ENCODE measurements at places on chromosomes 6 and 20.

DNA sequence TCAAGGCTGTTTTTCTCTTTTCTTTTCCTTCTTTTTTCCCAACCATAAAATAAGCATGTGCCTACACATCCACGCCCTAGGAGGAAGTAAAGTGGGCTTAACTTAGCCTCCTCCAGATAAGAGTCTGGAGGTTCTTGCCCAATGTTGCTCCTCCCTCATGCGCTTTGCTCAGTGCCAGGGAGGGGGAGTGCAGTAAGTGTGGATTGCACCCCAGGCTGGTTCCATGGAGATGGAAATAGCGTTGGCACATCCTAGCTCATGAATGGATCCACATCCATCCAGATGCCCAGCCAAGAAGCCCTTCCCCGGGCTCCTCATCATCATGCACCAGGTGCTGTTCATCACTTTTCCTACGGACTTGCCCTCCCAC lies 58.2 kb downstream of the NEDD9 start:
- DNase-seq = no peak

GRCh38 chr6:160378218-160378617 lies 30.0 kb downstream of the SLC22A3 start:
- no peak for DNase-seq

DNA sequence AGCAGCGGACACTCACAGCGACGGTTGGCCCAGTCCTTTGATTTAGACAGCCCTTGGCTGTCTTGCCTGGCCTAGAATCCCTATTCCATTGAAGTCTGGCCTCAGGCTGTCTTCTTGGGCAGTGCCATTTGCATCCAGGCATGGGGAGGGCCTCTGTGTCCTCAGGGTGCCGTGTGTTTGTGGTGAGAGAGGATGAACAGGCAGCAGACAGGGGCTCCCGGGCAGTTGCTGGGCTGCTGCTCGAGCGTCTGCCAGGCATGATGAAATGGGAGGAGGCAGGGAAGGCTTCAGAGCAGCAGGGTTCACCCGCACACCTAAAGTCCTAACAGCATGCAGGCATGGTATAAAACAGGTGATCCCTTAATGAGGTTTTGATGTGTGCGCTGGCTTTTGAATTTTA lies 126.9 kb downstream of the SOBP start:
- DNase-seq = no peak

- DNase-seq = no peak
Measured at GRCh38 chr6:130610303-130610702, 216.9 kb upstream of the SMLR1 start.

- no peak for DNase-seq
Measured at GRCh38 chr6:3230256-3230882, 2.9 kb upstream of the TUBB2B start.

GRCh38 chr6:101401792-101402621 lies 8.5 kb downstream of the GRIK2 start:
- DNase-seq = no peak

- DNase-seq = no peak
Measured at GRCh38 chr6:144559865-144560593, 274.9 kb downstream of the UTRN start.

- DNase-seq = no peak
Measured at GRCh38 chr6:51648236-51648635, 439.2 kb downstream of the PKHD1 start.

DNA sequence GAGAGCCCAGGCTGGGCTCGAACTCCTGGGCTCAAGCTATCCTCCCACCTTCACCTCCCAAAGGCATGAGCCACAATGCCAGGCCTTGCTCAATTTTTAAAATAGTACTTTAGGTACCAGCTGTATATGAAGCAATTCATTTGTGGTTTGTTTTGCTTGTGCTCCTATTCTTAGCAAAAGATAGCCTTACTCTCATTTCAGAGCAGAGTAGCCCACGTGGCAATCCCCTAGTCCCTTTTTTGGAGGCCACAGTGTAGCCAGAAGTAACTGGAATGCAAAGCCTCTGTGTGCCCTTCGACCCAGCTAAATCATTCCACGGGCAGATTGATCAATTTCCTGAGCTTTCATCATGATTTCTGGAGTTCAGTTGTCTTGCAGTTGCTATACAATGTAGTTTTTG lies 372.2 kb downstream of the NRN1 start:
- no peak for DNase-seq

DNA sequence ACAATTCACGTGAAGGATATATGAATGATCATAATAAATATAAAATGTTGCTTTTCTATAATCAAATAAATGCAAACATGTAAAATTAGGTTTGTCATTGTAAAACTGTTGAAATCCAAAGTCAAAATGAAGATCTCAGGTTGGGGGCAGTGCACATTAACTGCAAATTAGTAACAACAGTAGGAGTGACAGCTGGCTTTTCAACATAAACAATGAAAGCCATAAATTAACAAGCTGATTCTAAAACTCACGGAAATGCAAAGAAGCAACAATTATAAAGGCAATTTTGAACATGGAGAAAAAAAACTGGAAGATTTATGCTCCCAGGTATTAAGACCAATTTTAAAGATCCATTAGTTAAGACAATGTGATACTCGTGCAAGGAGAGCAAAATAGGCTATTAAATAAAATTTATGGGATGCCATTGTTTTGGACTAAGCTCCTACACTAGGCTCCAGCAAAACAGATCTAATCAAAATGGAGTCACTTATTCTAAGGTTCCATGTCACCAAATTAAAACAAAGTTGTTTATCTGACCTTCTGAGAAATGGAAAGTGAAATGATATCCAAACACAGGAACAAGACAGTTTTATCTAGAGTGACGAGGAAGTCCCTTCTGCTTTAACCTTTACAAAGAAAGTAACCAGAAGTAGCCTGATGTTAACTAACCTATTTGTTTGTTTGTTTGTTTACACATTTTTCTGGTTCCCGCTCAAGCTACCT lies 770.8 kb downstream of the EPHA7 start:
- no peak for DNase-seq

DNA sequence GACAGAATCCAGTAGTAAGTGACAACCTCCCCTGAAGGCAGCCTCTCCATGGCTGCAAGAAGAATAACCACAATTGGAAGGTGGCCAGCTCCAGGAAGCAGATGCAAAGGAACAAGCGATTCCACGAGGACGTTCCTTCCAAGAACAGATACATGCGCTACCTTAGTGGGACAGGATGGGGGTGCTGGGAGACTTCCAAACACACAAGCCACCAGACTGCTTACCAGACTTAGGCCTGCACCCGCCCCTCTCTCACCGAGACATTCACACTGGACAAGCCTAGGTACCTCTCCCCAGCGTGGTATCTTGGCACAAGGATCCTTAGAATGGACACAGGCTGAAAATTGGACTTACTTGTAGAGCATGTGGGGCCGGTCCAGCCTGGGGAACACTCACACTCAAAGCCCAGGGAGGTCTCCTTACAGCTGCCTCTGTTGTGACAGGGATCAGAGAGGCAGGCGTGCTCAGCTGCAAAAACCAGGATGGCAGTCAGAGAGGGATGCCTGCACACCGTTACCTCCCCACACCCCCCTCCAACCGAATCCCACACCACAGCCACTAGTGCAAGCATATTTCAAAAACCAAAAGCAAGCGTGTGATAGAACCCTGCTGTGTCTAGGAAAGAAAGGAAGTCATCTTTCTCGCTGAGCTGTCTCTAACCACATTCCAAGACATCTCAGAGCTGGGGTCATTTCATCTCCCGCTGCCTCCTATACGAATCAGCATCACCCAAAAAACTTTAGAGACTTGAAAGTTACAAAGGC lies 22.4 kb downstream of the JAG1 start:
- no peak for DNase-seq

DNA sequence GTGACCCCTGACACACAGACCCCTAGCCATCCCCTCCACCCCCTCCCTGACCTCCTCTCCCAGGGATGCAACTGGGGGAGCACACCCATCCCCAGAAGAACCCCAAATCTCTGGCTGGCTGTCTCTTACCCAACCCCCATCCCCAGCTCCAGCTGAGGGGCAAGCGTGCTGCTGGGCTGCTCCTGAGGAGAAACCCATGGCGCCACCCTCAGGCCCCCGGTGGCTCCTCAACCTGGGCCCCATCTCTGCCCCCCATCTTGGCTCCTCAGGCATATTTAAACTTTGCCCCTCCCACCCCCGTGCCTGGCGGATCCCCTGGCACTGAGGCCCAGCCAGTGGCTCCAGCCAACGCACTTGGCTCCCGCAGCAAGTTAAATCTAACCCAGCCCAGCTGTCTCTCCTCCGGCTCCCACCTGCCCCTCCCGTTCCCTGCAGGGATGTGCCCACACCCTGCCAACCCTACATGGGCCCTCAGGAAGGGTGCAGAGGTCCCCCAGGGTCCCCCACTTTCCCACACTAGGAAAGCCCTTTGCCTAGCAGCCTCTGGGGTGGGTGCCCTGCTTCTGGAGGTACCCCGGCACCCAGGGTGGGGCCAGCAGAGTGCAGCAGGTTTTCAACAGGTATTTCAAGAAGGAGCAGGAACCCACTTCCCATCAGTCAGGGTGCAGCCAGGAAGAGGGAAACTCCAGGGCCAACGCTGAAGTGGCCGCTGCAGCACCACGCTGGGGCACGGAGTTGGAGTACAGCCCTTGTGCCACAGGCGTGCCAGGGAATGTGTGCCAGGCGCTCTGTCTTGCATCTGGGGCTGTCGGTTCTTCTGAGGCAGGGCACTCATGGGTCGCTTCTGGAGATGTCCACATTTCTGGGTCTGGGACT lies 5.3 kb upstream of the OSBPL2 start:
- no peak for DNase-seq
